ENCODE measurements at places on chromosomes 4 and X.

- peak; percentile 27 for DNase-seq
Measured at GRCh38 chr4:143381189-143382118, 44.8 kb downstream of the GAB1 start.

DNA sequence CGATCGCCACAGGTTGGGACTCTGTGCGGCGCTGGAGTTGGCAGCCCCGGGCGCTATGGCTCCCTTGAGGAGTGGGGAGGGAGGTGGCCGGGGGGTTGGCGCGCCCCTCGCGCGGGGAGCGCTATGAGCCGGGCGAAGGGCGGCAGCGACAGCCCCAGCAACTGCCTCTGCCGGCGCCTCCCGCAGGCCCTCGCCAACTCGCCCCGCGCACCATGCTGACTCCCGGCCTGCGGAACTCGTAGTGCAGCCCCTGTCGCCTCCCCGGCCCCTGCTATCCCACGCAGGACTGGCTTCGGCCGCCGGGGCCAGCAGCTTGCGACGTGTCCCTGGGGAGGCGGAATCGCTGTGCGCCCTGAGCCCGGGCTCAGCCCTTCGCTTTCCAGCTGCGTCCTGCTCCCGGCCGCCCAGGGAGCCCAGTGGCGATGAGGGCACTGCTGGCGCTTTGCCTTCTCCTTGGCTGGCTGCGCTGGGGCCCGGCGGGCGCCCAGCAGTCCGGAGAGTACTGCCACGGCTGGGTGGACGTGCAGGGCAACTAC, 415 bp downstream of the SHISA3 start:
- no peak for DNase-seq

GRCh38 chr4:18213576-18214198, 192.1 kb upstream of the LCORL start:
- no peak for DNase-seq

- DNase-seq = no peak
Measured at GRCh38 chr4:175394208-175394607, 417.9 kb downstream of the GPM6A start.

- DNase-seq = no peak
Measured at GRCh38 chr4:3396600-3396999, 45.2 kb upstream of the HGFAC start.
